Occipital lobe (tissue), 3 donors: ENCODE measurements at places on chromosomes 1 and 21. TPM values are rescaled to one million over a fixed set of nuclear protein-coding genes. Genes with fewer than 3 reads are reported as not detected.

DNA sequence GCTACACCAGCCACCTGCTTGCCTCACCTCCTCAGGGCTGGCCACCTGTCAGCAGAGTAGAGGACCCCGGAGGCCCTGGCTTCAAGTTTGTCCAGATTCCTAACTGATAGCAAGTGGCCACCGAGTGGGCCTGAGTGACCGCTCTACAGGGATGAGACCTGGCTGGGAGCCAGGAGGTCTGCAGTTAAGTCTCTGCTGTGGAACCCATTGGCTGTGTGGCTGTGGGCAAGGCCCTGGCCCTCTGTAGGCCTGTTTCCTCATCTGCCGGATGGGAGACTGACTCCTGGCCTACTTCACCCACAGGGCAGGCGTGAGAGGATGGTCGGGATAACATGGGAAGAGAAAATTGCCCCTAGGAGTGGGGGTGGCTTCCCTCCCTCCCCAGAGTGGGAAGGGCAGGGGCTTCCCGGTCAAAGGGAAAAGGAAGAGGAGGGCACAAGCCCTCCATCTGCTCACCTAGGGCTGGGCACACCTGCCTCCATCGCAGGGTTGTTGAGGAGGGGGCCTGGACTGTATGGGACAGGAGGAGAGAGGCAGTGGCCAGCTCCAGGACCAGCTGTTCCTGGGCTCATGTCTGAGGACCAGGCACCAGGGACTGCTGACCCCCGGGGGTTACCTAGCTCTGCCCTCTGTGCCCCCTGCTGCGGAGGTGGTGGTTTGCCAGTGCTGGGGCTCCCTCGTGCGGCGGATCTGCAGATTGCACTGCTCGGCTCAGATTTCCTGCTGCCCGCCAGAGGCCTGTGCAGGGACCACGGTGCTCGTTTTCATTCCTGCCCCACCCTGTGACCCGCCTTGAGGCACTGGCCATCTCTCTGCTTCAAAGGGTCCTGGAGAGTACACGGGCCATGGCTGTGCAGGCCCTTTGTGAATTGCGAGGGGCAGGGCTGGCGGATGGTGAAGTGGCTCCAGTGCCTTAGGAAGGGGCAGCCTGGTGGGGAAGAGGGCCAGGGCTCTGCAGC, 9.1 kb upstream of the MTFR1L start:
- DNase-seq = peak; percentile 62

DNA sequence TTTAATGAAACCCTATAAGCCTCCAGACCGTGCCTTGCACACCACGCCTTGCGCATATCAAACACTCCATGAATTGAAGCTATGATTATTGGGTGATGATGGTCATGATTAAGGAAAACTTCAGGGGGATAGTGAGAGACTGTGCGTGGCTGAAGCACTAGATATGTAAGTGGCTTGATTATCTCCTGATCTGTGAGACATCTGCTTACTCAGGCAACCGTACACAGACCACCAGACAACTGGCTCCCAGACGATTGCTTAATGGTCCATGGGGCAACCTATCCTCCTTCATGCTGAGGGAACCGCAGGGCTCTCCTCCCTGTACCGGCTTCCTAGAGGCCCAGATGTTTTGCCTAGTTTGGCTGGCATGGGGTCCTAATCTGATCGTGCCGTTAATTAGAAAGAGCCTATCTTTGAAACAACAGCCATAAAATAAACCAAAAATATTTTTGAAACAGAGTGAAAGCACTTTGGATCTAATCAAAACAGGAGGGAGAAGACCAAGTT, 51.6 kb downstream of the IRF2BP2 start:
- DNase-seq = no peak

GRCh38 chr1:52288286-52288685, 77.7 kb downstream of the CC2D1B start:
- no peak for DNase-seq

DNA sequence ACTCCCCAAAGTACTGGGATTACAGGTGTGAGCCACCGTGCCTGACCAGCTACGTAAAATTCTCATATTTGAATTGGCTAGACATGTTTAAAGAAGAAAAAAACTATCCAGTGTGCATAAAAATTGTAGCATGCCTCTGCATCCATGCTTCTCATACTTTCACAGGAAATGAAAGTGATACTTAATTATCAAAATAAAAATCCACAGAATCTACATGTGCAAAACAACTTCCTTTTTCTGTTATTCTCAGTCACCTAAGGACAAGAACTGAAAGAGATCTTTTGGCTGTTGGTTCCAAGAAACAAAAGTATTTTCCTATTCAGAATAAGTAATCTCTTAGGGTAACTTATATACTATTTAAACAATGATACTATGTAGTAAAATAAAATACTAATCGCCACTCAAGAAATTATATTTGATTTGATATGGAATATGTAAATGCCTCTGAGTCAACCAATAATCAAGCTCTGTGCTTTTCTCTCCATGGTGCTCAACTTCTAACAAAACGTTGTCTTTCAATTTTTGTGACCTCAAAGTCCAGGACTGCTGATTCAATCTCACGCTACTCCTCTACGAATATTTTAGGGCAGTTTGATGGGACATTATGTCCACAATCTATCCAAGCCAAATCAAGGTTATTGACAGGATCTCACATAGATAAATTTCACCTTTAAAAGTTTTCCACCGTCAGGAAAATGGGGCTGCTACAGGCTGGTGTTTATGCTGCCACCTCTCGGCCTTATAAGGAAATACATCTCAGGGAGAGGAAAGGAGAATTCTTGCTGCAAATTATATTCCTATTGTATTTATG, 102.7 kb downstream of the ZNF281 start:
- no peak for DNase-seq

GRCh38 chr1:9182784-9183257, 51.8 kb upstream of the H6PD start:
- no peak for DNase-seq

GRCh38 chr1:188427642-188428041, 1598.9 kb downstream of the PLA2G4A start:
- no peak for DNase-seq

DNA sequence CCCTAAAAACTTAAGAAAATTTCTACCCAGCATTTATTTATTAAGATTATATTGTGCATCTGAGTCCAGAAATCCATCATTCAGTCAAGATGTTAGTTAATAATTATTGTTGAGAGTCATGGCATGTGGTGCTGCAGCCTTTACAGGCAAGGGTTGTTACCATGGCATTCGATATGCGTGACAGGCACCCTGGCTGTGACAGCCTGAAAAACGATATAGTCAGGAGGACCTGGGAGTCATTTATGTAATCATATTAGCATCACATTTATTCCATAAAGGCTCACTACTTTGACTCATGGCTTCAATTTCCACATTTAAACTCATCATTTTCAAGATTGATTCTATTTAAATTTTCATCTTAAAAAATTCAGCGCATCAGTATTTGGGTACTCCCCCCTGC, 68.0 kb downstream of the CACHD1 start:
- no peak for DNase-seq

DNA sequence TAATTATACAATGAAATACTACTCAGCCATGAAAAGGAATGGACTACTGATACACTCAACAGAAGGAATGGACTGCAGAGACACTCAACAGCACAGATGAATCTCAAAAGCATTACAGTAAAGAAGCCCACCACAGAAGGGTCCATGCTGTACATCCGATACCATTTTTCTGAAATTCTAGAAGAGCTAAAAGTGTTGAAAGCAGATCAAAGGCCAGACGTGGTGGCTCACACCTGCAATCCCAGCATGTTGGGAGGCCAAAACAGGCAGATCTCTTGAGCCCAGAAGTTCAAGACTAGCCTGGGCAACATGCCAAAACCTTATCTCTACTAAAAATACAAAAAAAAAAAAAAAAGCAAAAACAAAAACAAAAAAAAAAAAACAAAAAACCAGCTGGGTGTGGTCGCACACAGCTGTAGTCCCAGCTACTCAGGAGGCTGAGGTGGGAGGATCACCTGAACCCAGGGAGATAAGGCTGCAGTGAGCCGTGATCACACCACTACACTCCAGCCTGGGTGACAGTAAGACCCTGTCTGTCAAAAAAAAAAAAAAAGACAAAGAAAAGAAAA, 15.5 kb downstream of the PPP1R15B start:
- no peak for DNase-seq

- DNase-seq = no peak
These were observed 53.9 kb downstream of the YARS1 start for GRCh38 chr1:32763221-32763620.

- no peak for DNase-seq
These were observed 9.0 kb downstream of the FAM20B start for GRCh38 chr1:179034720-179035119.

DNA sequence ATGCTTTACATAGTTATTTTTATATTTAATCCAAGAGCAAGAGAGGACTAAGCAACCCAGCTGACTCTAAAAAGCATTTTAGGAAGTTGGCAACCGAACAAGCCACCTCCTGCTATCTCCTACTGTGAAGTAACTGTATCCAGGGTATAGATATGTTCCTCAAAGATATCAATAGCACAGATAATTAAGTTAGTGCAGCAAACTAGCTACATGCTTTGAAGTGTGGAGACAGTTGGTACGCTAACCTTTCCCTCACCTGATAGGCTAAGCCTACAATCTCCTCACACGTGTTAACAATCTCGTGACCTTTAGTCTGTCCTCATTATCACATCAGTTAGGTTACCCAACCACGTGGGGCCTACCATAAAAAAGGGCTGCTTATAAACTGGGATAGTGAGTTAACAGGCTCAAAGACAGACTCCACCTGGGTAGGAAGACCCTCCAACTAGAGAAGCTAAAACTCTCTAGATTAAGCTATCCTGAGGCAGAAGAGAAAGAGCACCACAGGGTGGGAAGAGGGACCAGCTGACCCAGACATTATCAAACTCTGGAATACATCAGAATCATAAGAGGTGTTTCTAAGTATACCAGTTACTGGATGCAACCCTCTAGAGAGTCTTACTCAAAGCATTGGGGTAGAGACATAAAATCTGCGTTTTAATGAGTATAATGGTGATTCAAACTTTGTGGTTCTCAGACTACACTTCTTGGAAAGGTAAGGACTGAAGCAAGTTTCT, 340.1 kb upstream of the ESRRG start:
- no peak for DNase-seq

DNA sequence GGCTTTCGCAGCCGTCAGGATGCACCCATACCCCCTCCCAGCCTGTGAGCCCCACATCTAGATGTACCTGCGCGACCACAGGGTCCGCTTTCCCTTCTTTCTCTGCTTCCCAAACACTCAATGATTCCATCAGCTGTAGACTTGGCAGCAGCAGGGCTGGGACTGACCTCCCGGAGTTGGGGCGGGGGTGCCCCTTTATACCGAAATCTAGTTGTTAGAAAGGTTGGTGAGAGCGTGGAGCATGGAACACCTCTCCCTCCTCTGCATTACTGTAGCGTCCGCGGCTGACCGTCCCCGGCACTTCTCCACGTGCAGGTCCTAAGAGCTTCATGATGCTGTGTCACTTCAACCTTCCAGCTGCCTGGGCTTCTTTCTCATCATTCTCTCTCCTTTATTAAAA, 21.1 kb upstream of the ACTRT2 start:
- DNase-seq = no peak

- DNase-seq = no peak
These were observed 68.2 kb downstream of the CLSTN1 start for GRCh38 chr1:9755441-9755995.

- DNase-seq = no peak
These were observed 213.7 kb downstream of the LRRC40 start for GRCh38 chr1:69991644-69992043.

DNA sequence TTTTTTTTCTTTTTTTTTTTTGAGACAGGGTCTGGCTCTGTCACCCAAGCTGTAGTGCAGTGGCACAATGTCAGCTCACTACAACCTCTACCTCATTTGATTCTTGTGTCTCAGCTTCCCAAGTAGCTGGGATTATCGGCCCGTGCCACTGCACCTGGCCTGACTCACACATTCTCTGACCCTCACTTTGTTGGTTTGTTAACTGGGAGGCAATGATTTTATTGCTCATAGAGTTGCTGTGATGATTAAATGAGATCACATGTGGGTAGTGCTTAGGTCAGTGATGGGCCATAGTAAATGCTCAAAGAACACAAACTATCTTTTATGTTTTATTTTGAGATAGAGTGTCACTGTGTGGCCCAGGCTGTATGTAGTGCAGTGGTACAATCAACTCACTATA, 47.3 kb upstream of the SSBP3 start:
- DNase-seq = no peak

DNA sequence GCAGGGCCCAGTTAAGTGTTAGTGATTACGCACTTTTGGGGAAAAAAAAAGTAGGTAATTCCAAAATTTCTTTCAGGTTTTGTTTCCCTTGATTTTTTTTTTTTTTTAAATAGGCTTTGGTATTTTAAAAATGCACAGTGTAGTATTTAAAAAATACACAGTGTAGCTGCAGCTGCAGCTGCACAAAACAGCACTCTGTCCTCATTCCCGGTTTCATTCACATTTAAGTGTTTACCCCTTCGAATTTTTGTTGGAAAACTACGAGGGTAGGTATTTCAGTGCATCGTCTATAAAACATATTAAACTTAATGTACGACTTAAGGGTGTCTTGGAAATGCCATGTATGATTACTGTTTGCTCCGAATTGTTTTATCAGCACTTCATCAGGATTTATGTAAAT, 3.4 kb downstream of the NEK7 start:
- DNase-seq = no peak

DNA sequence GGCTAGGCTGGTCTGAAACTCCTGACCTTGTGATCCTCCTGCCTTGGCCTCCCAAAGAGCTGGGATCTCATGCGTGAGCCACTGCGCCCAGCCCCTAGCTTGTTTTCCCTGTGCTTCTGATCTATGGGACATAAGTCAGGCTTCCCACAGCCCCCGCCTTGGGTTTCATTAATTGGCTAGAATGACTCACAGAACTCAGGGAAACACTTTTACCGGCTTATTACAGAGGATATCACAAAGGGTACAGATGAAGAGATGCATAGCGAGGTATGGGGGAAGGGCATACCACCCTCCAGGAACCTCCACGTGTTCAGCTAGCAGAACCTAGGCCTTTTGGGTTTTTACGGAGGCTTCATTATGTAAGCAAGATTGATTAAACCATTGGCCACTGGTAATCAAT, 1.5 kb upstream of the MAP1LC3C start:
- no peak for DNase-seq

GRCh38 chr1:101162736-101163735, 73.8 kb upstream of the S1PR1 start:
- no peak for DNase-seq

DNA sequence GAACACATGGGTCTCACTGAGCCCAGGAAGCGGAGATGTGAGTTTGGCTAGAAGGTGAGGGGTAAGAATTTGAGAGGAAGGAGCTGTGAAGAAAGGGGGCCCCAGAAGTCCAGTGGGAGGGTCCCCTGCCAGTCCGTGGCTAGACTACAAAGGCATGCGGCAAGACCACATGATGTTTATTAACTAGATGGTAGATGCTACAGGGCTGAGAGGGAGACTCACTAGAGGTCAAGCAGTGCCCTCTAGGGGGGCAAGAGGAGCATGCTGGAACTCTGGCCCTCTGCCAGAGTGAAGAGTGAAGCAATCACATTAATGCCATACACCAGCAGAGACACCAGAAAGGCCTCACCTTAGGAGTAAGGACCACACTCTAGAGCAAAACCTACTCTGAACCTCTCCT, 12.2 kb downstream of the KIAA0319L start:
- DNase-seq = no peak

GRCh38 chr1:46284597-46285564, 18.5 kb downstream of the LRRC41 start:
- DNase-seq = no peak

- no peak for DNase-seq
These were observed 26.4 kb downstream of the CNST start for GRCh38 chr1:246592695-246593094.

The GLIS1 gene
- not detected for total RNA-seq

The SLC6A17 gene
- 13.9 TPM for total RNA-seq

The UBQLN4 gene
- 25.9 TPM for total RNA-seq

The KDM5B gene
- total RNA-seq = 169 TPM

The GORAB gene
- 15.0 TPM for total RNA-seq

The MR1 gene
- 0.62 TPM for total RNA-seq

The LRRC39 gene
- 8.0 TPM for total RNA-seq

The KLHDC9 gene
- 0.78 TPM for total RNA-seq

The ANKRD35 gene
- 0.62 TPM for total RNA-seq
